ENCODE measurements at places on chromosomes 3 and 15.

GRCh38 chr3:156332304-156332703 lies 211.9 kb downstream of the KCNAB1 start:
- no peak for DNase-seq

- no peak for DNase-seq
Measured at GRCh38 chr3:143584474-143584873, 263.8 kb downstream of the SLC9A9 start.

DNA sequence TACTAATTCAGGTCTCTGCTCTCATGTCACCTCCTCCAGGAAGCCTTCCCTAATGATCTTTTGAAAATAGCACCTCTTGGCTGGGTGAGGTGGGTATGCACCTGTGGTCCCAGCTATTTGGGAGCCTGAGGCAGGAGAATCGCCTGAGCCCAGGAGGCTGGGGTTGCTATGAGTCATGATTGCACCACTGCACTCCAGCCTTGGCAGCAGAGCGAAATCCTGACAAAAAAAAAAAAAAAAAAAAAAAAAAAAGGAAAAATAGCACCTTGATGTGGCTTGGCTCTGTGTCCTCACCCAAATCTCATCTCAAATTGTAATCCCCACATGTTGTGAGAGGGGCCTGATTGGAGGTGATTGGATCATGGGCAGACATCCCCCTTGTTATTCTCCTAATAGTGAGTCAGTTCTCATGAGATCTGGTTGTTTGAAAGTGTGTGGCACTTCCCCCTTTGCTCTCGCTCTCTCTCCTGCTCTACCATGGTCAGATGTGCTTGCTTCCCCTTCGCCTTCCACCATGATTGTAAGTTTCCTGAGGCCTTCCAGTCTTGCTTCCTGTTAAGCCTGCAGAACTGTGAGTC lies 11.2 kb upstream of the RNU6-1 start:
- DNase-seq = no peak

GRCh38 chr15:100189319-100189718 lies 152.5 kb downstream of the ADAMTS17 start:
- no peak for DNase-seq

DNA sequence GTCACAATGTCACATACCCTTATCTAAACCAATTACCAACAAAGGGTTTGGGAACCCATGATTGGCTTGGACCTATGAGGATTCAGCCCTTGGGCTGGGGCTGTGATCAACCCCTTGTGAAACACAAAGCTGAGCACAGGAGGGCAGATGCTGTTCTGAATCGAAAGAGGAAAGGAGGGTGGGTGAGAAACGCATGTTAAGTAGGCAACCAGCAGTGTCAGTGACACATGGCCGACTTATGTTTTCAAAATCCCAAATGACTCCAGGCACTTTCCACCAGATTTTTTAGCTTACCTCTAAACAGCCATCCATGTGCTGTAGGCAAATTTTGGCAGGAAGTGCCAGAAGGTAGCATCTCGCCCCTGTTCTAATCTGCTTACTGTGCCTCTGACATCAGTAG lies 34.1 kb upstream of the KLHL25 start:
- peak; percentile 46 for DNase-seq

DNA sequence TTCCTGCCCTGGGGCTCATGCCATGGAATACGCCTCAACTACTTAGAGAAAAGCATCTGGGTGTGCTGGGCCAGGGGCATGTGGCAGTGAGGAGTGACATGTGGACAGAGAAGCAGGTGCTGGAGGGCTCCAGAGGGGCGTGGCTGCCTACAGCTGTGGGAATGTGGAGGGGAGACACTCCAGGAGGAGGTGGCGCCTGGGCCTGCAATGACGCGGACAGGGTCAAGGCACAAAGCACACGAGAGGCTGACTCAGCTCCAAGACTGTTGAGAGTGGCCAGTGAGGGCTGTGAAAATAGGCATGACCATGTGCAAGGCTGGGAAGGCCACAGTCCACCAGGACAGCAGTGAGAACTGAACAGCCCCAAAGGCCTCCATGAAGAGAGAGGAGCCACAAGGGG lies 48.5 kb downstream of the PTH1R start:
- peak; percentile 55 for DNase-seq

DNA sequence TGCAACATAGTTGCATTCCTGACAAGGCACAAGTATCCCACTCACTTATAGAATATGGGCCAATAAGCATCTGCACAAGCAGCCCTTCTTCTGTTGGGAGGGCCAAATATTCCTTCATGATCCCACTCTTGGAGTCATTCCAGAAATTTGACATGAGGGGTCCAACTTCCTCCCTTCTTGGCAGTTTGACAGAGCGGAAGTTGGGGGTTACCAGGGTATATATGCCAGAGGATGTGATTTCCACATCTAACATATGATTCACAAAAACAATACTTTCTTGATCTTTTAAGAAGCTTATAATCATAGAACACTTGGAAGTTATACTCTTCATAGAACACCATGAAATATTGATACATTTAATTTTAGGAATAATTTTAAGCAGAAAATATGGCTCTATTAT lies 100.9 kb upstream of the CRBN start:
- DNase-seq = no peak

DNA sequence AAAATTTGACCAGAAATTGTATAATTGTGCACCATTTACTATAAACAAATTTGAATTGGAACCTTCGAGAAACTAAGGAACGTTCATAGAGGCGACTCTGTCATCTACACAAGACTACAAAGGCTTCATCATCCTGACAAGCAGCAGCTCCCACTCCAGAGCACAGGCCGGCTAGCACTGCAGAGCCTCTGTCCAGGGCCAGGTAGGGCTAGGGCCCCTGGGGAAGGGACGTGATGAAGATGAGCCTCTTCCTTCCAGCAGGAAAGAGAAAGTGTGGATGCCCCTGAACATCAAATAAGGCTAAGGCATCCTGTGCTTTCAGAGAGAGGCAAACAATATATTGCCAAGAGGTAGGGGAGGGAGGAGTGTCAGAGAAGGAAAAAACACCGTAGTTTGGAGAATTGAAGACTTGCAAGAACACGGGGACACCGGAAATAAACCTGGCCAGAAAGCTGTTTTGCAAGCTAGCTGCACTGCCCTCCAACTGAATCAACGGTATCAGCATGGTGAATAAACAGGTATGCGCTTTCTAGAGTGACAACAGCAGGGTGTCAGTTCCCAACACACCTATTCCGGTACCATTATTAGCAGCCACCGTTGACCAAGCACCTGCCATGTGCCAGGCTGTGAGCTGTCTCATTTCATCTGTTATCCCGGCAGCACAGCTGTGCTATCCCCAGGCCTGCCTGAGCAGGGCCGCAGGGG lies 12.4 kb downstream of the XXYLT1 start:
- DNase-seq = no peak

GRCh38 chr15:85581495-85581894 lies 201.1 kb downstream of the AKAP13 start:
- DNase-seq = no peak

DNA sequence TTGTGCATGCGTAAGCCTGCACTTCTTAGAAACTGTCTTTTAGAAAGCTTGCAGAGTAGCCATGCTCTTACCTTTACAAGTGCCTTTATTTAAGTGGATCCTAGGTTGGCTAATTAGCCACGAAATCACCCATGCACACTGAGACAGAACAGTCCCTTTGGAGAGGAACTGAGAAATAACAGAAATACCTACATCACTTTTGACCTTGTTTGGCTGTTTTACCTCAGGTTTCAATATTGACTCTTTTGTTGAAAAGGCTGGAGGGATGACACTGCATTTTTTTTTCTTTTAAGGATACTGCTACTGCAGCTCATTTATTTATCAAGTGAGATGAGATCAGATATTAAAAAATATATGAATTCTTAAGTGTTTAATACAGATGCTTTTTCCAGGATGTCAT lies 155.6 kb upstream of the GOLIM4 start:
- no peak for DNase-seq

DNA sequence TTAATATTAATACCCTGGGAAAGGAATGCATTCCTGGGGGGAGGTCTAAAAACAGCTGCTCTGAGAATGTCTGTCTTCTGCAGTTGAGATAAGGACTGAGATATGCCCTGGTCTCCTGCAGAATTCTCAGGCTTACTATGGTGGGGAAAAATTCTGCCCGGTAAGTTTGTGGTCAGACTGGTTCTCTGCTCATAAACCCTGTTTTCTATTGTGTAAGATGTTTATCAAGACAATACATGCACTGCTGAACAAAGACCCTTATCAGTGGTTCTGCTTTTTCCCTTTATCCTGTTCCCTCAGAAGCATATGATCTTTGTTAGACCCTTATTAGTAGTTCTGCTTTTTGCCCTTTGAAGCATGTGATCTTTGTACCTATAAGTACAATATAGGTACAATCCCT lies 494.6 kb downstream of the CNTN6 start:
- no peak for DNase-seq

DNA sequence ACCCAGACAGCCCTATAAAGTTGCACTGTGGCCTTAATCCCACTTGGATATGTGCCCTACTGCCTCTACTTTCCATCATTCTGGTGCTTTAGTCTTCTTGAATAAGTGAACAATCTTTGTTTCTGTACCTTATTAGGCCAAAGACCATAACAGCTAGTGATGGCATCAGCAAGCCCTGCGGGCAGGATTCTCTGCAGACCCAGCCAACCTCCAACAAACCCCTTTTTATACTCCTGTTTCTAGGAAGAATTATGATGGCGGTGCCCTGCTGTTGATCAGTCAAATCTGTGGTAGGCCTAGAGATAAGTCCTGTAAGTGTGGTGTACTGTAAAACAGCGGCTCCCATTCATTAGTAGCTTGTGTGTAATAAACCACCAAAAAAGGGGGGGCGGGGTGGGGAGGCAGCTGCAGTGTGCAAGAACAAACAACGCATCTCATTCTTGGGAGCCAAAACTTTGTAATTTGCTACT lies 40.5 kb downstream of the SOX2 start:
- no peak for DNase-seq

DNA sequence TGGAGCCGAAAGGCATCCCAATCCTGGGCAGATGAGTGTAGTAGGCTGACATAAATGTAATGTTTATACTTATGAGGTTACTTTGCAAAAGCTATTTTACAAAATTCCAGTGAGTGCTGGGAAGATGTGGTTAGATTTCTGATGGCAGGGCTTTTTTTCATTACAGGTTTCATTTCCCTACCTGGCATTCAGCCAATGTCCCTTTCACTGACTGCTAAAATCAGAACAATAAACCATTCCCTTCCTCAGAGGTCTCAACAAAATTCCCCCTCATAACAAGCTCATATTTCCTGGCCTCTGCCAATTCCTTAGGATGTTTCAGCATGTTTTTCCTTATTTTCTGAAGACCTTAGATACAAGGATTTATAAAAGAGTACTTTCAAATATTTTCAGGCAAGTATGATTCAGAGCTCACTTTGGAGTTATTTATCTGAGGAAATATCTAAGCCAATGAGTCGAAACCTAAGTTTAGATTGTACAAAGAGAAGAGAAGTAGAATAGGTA lies 40.9 kb upstream of the CCDC80 start:
- DNase-seq = no peak

DNA sequence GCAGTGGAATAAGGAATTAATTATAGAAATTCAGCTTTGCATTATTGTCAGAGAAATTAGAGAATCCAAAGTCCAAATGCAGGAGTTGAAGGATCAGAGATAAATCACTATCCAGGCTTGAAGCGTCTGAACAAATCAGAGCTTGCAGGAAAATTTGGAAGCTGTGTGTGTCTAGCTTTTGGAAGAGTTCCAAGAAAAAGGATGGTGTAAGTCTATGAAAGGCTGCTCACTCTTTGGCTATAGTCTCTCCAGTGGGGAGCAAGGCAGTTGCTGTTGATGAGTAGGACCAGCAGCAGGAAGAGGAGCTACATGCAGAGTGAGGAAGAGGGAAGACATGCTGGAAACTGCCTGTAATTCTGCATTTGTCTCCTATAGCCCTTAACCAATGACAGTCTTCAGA lies 464.3 kb upstream of the GRM7 start:
- no peak for DNase-seq

DNA sequence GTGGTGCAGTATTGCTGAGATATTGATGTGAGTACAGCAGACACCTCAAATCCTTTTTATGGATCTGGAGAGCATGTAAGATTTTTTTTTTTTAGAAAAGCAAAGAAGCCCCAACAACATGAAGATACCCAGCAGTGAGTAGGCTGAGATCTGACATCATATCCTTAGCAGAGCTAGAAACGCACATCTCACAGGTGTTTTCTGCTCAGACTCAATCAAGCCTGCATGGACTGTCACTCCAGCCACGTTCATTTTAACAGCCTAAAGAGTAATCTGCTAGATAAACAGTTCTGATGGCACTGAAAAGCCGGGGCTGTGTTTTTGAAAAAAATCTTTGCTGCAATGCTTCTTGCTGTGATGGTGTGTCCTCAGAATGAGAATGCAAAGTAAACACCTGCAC lies 544.2 kb downstream of the FGF12 start:
- DNase-seq = no peak

DNA sequence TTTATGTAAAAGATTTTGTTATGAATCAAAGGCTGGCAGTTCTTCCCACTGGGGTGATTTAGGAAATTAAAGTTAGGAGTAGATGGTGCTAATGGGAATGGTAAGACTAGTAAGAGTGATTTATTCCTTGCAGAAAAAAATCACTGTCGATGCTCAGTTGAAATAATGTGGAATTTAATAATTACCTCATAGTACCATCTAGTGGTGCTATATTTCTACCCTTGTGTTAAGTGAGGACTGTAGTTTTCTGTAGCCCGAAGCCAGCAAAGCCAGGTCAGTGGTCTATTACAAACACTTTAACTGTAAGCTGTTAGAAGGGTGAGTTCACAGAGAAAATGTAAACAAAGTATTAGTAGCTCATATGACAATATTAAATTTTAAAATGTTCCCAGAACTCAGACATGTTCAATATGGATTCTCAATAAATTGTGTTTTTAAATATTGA lies 39.5 kb upstream of the GOLGA8J start:
- DNase-seq = no peak

DNA sequence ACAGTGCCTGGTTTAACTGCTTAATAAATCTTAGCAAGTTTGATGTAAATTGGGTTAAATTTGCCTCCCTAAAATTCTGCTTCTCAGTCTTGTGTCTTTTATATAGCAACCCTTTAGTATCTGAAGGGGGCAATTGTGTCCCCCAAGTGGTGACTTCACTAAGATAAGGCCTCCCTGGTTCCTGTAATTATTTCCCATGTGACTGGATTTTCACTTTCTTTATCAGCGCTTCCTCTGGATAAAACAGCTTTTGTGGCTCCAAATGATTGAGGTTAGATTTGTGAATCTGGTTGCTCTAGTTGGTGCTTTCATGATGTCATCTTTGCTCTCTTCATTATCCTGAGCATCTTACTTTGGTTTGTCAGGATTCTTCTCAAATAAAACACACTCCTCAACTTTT lies 334.3 kb upstream of the CTDSPL start:
- DNase-seq = no peak

DNA sequence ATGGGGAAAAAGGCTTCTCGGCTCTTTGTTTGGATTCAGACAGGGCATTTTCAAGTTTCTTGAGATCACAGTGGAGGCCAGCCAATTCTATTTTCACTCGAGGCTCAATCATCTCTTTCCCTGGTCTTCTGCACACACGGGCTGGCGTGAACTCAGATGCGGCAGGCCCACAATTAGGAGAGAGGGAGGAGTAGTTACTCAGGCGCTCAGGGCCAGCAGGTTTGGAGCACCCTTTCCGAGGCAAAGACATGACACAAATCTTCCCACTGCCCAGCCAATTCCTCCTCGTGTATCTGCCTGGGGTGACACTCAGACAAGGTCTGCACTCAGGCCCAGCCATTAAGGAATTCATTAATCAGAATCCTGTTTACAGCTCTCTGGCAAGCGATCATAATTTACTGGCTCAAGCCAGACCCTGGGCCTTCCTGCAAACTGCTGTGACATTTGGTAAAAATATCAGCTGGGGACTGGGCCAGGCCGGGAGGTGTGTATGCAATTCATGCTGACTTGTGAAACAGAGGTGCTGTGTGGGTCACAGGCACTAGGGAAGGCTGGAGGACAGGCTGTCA lies 68.1 kb upstream of the TLE3 start:
- no peak for DNase-seq
